NCI-H460 (cell line): ENCODE measurements at places on chromosomes 12 and 14. TPM values are rescaled to one million over a fixed set of nuclear protein-coding genes. Genes with fewer than 3 reads are reported as not detected.

- no peak for DNase-seq
Observed at GRCh38 chr14:105064721-105065143, 498 bp downstream of the GPR132 start.

DNA sequence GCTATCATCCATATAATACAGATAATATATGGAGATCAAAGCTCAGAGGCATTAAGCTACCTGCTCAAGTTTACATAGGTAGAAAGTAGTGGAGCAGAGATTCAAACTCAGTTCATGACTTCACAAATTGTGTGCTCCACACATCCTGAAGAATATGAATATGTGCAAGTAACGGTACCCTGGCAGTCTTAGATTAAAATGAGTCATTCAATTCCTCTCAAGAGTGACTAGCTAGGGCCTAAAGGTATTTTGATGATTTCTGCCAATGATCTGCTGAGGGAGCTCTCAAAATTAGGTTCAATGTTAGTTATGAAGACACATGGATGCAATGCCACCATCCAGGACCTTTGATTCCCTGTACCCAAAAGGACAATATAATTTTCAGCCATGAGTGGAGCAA, 58.9 kb downstream of the GRIP1 start:
- no peak for DNase-seq

GRCh38 chr12:103833095-103833775, 7.8 kb downstream of the NT5DC3 start:
- DNase-seq: no peak

GRCh38 chr12:12461923-12462315, 100.7 kb downstream of the DUSP16 start:
- DNase-seq: no peak

- peak; percentile 97 for DNase-seq
Observed at GRCh38 chr14:23301288-23301968, 1.2 kb downstream of the PPP1R3E start.

- no peak for DNase-seq
Observed at GRCh38 chr14:64778104-64778754, 74.0 kb downstream of the PLEKHG3 start.

- no peak for DNase-seq
Observed at GRCh38 chr14:68639758-68640574, 152.9 kb downstream of the ZFP36L1 start.

- no peak for DNase-seq
Observed at GRCh38 chr12:67790660-67791059, 142.1 kb downstream of the DYRK2 start.

- no peak for DNase-seq
Observed at GRCh38 chr12:52691076-52691840, 11.1 kb upstream of the KRT1 start.

DNA sequence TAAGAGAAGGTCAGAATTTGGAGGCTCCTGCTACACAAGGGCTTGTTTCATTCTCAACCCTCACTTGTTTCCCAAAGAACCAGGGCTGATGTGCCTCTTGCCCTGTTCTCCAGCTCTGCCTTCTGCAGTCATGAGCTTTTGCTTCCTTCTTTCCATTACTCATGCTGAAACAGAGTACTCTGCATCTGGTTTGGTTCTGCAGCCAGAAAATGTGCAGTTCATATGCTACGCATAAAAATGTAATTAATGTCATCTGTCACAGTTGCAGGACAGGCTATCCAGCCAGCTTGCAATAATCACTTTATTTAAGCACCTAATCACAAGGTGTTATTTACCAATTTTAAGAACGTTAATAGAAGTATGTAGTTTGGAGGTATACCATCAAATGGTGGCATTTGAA, 150.2 kb downstream of the SRGAP1 start:
- no peak for DNase-seq

DNA sequence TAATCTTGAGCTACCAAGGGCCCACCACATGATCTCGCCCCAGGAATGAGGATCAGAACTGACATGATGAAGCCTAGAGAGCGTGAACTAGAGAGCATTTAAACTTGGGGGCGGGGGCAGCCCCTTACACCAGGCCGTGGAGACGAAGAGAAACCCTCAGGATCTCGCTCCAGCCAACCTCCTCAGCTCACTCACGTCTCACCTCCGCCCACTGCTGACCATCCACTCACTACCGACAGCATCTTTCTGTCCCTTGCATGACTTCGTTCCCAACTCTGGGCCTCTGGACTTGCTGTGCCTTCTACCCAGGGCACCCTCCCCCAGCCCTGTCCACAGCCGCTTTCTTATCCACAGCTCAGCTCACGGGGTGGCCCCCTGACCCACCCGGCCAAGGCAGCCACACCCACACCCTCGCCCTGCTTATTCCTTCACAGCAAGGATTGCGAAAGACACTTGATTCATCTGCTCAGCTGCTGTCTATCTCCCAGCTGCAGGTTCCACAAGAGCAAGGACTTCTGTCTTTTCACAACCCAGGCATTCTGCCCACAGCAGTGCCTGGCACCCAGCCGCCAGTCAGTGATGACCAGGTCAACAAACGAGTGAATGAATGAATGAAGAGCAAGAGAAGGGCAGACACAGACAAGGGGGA, 6.4 kb downstream of the STX2 start:
- DNase-seq: no peak

DNA sequence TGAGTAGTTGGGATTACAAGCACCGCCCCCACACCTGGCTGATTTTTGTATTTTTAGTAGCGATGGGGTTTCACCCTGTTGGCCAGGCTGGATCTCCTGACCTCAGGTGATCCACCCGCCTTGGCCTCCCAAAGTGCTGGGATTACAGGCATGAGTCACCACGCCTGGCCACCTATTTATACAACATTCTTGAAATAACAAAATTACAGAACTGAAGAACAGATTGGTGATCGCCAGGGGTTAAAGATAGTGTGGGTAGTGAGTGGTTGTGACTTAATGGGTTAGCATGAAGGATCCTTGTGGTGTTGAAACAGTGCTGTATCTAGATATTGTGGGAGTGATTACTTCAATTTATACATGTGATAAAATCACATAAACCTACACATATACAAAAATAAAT, 7.4 kb downstream of the GLIPR1L1 start:
- DNase-seq: no peak

Gene ABCD2
- total RNA-seq: not detected in 2 replicates

DNA sequence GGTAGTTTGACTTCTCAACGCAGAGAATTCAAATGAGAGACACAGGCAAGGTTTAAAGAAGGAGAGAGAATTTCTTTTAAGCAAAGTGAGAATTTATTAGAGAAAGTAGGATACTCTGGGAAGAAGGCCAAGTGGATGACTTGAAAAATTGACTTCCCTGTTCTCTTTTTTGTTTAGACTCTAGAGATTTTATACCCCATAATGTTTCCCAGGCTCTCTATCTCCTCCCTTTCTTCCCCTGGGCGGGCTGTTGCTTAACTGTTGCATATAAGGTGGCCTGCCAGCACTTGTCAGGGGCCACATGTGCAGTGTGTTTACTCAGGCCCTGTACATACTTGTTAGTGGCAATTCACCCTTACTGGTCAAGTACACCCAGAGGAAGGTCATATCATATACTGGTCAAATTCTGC, 403.7 kb downstream of the SLC6A15 start:
- DNase-seq: no peak

- no peak for DNase-seq
Observed at GRCh38 chr14:99531251-99532096, 50.3 kb downstream of the CCNK start.

Gene GPR132
- total RNA-seq: 0.78 TPM in 1 of 2 replicates, not detected in the other

- DNase-seq: no peak
Observed at GRCh38 chr12:106118381-106119130, 20.2 kb downstream of the NUAK1 start.

Gene AQP5
- total RNA-seq: not detected in 2 replicates

- no peak for DNase-seq
Observed at GRCh38 chr14:33315721-33316120, 377.0 kb downstream of the NPAS3 start.

DNA sequence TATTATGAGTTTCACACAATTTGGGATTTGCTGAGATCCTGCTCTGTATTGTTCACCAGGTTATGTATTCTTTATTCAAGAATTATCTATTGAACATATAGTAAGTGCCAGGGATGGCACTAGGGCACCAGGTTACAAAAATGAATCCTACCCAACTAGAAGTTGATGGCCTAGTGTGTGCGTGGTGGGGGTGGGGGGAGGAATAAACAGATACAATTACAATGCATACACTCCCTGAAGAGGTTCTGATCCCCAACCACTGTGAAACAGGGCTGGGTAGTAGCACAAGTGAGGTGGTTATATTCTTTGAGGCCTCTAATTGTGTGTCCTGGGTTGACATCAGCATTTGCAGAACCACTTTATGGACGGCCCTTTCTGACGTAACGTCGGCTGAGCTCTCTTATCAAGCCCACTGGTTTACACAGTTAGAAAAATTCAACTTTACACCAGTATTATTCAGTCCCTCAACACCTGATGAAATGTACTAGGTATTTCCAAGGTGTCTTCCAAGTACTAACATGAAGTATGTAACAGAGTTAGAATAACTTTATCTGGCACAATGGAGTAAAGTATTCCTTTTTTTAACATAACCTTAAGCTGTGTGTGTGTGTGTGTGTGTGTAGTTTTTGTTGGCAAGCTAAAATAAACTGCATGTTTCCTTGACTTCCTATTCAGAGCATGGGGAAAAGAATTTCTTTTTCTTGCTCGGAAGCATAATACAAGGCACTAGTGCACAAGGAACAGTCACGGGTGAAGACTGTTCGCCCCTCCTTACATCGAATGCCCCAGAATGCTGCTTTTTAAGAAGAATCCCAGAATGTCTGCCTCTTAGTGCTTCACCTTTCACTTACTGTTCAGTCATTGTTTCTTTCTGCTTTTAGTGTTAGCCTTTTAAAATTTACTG, 8.1 kb upstream of the GLRX5 start:
- DNase-seq: no peak

DNA sequence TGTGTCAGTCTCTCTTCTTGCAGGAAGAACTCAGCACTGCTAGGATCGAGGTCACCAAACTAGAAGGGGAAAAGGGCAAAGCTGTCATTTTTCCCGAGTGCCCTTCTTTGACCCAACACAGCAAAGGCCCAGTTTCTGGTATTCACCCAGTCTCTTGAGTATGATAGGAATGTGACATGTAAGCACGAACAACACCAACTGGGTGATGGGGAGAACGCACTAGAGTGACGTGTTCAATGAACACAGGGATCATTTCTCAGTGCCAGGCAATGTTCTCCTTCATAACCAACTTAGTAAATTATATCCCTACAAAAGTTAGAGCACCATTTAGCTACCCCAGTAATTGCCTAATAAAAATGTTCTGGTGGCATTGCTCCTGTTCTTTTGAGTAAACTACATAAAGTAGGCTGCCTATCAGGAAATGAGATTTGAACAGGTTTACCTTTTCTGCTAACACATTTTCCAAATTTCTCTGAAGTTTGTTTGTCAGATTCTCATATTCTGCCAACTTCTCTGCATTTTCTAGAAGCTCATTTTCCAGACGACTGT, 64.5 kb downstream of the NIN start:
- peak; percentile 93 for DNase-seq

- peak; percentile 33 for DNase-seq
Observed at GRCh38 chr12:127054531-127054930, 1212.4 kb upstream of the TMEM132C start.

DNA sequence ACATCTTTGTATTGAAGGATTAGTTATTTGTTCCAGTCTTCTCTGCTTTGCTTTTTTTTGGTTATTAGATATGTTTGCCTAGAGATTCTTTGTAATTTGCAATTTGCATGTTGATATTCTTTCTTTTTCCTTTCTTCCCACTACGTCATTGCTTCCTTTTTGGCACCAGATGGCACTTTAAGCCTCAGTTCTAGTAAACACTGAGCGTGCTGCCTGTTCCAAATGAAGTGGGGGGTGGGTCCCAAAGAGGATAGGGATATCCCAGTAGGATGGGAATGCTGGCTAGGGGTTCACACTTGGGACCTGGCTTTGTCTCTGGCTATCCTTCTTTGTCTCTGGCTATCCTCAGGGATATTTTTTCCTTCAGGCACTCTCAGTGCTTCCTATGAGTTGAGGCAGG, 17.0 kb downstream of the EAPP start:
- DNase-seq: no peak

- peak; percentile 62 for DNase-seq
Observed at GRCh38 chr12:2752676-2753371, 41.9 kb upstream of the FKBP4 start.

Gene YARS2
- 30.8 and 31.2 TPM in 2 replicates for total RNA-seq

GRCh38 chr14:72779679-72780078, 114.2 kb downstream of the DPF3 start:
- no peak for DNase-seq

DNA sequence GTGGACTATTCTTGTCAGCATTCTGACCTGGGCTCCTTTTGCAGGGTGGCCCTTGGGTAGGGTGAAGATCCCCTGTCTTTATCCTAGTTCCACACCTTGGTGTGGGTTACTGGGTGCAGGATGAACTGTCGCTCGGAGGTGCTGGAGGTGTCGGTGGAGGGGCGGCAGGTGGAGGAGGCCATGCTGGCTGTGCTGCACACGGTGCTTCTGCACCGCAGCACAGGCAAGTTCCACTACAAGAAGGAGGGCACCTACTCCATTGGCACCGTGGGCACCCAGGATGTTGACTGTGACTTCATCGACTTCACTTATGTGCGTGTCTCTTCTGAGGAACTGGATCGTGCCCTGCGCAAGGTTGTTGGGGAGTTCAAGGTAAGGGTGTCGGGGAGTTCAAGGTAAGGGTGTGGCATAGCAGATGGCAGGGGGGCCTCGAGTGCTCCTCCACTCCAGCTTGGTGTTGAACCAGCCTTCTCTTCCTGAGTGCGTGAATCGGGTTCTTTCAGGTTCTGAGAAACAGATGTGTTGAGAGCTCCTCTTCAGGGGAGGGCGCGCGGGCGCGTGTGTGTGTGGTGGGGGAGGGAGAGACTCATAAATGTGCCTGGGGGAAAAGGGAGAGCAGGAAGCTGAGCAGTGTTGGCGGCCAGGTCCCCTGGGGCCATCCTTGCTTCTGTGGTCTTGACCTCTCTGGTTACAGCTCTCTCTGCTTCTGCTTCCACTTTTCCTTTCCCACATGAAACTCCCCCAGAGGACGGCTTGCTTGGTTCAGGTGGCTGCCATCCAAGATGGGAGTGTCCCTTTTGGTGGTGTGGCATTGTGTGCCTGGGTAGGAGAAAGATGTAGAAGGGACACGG, 4.0 kb downstream of the ATG101 start:
- no peak for DNase-seq

Gene GALNT4
- 9.7 and 10.7 TPM in 2 replicates for total RNA-seq

Gene BIN2
- not detected in 2 replicates for total RNA-seq

GRCh38 chr14:52863334-52863700, 71.9 kb upstream of the GNPNAT1 start:
- DNase-seq: no peak
